ENCODE measurements at places on chromosomes 16 and 17. TPM values are rescaled to one million over a fixed set of nuclear protein-coding genes. Genes with fewer than 3 reads are reported as not detected.

DNA sequence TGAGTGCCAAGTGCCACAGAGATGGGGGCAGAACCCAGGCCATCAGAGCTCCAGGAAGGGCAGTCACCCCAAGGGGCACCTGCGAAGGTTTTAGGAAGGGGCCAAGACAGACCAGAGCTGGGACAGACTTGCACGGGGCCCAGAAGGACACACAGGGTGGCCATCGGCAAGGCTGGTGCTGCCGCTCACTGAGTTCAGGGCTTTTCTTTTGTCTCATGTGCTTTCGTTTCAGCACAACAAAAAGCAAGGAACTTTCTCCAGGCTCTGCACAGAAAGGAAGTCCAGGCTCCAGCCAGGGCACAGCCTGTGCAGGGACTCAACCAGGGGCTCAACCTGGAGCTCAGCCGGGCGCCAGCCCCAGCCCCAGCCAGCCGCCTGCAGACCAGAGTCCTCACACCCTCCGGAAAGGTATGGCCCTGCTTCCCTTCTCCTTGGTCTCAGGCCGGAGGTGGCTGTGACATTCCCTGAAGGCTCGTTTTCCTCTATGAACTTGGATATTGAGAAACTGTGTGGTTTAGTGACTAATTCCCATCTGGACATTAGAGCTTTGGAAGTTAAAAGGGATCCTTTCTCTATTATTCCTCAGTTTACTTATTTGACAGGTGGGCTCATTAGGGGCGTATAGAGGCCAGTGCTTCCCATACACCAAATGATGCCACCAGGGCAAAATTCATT lies 37.9 kb downstream of the ELAC2 start:
- DNase-seq, result no peak

DNA sequence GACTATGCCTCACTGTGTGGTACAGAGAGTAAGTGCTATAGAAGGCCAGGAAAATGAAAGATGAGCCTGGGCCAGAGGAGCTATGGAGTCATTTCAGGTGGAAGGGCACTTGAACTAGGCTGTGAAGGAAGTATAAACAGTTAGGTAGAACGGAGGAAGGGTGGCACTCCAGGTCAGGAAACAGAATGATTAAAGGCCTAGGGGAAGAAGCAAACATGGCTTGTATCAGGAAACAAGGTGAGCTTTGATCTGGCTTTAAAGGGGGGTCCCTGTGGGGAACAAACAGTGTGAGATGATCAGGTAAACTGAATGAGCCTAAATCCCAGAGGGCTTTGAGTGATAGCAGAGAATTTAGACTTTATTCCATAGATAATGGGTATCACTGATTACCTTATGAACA lies 16.9 kb downstream of the MAP3K3 start:
- no peak for DNase-seq

GRCh38 chr16:55717326-55717725 lies 61.5 kb downstream of the SLC6A2 start:
- no peak for DNase-seq

DNA sequence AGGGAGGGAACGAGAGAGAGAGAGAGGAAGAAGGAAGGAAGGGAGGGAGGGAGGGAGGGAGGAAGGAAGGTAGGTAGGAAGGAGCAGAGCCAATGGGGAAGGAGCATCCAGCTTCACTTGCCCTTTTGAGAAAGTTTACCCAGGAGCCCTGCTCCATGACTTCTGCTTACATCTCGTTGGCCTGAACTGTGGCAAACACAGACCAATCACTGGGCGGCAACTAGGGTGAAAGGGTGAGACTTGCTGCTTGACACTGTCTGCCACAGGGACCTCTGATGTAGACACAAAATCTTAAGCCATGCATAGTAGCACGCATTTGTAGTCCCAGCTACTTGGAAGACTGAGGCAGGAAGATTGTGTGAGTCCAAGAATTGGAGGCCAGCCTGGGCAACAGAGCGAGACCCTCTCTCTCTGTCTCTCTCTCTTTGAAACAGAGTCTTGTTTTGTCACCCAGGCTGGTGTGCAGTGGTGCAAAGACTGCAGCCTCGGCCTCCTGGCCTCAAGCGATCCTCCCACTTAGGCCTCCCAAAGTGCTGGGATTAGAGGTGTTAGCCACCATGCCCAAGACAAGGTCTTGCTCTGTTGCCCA lies 19.5 kb upstream of the TUBG2 start:
- DNase-seq, result no peak

- DNase-seq, result no peak
Measured at GRCh38 chr17:4407216-4407615, 26.5 kb upstream of the SPNS3 start.

DNA sequence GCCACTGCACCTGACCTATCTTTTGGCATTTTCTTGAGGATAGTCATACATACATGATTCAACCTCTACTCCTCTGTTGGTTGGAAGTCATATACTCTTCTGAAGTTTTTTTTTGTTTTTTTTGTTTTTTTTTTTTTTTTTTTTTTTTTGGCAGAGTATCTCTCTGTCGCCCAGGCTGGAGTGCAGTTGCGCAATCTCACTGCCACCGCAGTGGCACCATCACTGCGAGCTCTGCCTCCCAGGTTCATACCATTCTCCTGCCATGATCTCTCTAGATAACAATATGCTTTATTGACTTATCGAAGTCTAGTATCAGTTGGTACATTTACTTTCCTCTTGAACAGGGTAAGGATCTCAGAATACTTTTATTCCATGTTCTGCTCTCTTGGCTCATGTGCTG lies 224.2 kb upstream of the WSCD1 start:
- no peak for DNase-seq

GRCh38 chr17:50063561-50064252 lies 7.8 kb downstream of the ITGA3 start:
- DNase-seq, result no peak

DNA sequence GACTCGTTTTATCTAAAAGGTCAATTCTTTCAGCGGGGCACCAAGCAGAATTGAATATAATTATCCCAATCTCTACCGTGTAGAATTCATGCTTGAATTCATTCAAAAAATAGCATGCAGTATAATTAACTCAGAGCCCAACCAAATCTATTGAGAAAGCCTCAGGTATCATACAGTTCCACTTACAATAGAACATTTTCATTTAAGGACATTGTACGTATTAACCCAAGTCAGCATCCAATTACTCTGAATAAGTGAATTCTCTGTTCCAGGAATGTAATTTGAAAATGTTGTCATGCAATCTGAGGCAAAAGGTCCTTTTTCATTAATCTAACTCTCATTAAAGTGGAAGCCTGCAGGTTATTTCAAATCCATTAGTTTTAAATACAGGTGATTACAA lies 78.5 kb downstream of the SALL1 start:
- no peak for DNase-seq

DNA sequence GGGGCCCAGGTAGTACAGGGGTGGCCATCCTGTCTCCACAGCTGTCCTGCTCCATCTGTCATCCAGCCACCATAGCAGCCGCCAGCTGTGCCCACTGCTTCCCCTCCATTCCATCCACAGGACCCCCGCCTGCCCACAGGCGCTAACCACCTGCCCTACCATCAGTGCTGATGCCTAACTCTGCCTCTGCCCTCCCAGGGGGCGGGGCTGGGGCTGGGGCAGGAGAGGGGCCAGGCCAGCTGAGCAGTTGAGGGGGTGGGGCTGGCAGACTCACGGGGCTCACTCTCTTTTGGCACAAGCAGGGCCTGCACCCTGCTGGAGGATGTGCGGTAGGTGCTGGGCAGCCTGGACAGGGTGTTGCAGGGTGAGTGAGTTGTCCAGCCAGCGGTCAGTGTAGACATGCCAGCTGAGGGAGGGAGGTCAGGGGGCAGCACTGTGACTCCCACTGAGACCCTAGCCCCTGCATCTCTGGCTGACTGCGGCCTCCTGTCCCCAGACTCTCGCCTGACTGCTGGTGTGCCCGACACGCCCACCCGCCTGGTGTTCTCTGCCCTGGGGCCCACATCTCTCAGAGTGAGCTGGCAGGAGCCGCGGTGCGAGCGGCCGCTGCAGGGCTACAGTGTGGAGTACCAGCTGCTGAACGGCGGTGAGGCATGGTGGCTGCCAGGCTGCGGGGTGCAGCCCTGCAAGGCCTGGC lies 9.6 kb downstream of the GALK1 start:
- no peak for DNase-seq

Gene PRRT2
- total RNA-seq, result 7.0 TPM

Gene NATD1
- total RNA-seq, result 5.4 TPM

Measured in hepatocyte (in vitro differentiated cells).